Central memory CD4-positive, alpha-beta T cell (primary cell): ENCODE measurements at places on chromosomes 2 and 18.
A peak's percentile ranks its signal among the peaks of the same experiment; 100 is the strongest.

DNA sequence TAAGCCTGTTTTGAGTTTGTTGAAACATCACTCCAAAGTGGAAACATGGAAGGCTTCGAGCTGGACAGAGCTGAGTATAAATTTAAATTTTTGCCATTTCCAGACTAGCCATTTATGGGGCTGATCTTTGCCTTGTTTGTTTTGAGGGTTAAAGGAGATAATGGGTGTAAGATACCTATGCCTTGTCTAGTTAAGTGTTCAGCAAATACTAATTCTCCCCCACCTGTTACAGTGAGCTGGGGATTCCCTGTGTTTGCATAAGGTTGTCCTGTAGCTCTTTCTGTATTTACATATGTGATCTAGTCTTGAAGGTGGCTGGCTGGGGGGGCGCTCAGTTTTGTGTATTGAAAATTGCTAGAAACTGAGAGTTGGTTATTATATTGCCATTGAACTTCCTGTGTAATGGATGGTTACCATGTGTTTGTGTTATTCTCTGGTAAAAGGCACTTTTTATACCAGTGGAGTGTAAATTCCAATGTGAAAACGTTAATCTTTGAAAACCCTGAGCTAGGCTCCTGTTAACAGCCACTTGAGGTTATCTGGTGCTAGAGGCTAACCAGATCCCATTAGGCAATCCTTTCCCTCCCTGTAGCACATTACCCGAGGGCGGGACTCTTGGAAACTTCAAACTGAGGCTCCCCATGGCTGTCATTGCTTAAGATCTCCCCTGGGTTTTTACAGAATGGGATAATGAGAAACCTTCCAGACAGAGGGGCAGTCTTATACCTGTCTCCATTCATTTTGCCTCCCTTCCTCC, 26.7 kb downstream of the TANC1 start:
- no peak for DNase-seq

DNA sequence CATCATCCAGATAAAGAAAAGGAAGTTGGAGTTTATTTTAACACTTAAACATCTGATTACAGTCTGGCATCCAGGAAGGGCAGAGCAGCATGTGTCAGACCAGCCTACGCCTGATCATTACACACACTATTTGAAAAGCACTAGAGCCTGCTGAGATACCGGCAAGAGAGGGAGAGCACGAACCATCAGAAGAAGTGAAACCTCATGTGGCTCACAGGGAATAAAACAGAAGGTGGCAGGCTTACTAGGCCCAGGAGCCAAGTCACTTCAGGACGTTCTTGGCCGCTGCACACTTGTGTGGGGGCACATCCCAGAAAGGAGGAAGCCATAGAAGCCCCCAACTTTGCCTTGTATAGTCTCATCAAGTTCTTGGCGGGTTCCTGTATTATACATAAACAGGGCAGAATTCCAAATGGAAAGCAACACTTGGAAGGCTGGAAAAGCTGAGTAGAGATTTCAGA, 105.5 kb downstream of the UGGT1 start:
- no peak for DNase-seq

GRCh38 chr2:96214554-96214953, 5.9 kb upstream of the STARD7 start:
- DNase-seq: no peak

GRCh38 chr18:54787121-54787520, 41.2 kb upstream of the RAB27B start:
- no peak for DNase-seq

DNA sequence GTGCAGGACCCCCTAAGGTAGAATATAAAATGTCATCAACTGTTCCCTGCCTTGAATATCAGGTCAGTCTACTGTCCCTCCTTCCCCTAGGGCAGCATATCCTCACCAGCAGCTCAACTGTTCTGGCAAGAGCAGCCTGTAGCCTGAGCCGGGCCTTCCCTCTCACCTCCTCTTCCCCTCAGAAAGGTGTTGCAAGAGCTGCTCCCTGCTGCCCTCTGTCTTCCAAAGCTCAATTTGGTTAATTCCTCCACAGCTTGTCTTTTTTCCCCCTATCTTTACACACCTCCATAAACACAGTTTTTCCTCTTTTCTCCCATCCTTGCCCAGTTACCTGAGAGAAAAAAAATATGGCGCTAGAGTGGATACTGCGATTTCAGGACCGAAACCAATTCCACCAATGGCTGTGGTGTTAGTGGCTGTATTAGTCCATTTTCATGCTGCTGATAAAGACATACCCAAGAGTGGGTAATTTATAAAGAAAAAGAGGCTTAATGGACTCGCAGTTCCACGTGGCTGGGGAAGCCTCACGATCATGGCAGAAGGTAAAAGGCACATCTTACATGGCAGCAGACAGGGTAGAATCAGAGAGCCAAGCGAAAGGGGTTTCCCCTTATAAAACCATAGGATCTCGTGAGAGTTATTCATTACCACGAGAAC, 184.7 kb downstream of the MREG start:
- peak; percentile 26 for DNase-seq

DNA sequence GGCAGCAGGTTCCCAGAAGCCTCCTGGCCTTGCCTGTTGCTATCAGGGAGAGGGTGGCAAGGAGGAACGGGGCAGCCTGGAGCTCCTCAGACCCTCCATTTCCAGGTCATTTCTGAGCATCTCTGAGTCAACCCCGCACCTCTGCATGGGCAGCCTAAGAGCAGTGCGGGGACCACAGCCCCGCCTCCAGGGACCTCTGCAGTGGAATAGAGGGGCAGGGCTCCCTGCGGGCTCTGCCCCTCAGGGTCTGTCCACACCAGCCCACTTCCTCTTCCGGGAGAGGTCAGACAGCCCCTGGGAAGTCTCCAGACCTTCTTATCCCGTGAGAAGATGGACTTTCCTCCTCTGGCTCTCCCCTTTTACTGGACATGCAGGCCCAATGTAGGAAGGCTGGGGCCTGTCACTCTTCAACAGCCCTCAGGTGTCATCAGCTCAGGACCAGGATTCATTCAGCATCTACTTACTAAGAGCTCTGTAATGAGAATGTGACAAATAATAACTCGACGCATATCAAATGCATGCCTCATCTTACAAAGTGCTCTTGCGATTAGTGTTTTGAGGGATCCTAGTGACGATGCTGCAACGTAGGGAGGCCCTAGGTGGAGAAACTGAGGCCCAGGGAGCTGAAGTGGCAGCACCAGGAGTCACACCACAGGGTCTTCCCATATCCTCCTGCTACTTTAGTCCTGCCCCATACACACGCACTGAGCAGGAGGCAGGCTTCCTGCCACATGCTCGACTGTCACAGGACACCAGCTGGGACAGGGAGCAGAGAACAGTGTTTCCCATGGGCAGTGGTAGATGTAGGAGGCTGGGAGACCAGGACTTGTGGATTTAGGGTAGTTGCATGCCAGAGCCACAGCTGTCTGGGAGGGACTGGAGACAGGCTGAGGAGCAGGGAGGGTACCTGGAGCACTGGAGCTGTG, 28.0 kb downstream of the SH2D6 start:
- no peak for DNase-seq

- DNase-seq: no peak
Observed at GRCh38 chr18:69567813-69568488, 167.3 kb downstream of the DOK6 start.

DNA sequence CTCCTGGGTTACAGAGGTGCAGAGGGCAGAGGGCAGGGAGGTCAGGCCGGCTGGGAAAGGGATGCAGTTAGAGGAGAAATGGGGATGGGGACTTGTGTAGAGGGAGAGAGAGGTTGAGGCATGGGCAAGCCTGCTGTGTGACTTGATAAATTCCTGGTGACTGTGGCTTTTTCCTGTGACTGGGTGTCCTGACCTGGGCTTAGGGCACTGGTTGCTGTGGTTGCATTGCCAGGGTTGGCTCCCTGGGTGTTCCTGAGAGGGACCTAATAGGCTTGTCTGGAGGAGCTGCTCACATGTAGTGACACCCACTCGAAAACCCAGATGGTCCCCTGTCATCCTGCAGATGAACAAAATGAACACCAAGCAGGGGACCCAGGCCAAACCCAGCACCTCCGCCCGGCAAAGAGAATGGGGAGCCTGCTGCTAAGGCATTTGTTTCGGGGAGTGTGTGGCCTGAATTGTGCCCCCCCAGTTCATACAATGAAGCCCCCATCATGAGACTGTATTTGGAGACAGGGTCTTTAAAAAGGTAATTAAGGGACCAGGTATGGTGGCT, 78.6 kb downstream of the VWA3B start:
- no peak for DNase-seq

DNA sequence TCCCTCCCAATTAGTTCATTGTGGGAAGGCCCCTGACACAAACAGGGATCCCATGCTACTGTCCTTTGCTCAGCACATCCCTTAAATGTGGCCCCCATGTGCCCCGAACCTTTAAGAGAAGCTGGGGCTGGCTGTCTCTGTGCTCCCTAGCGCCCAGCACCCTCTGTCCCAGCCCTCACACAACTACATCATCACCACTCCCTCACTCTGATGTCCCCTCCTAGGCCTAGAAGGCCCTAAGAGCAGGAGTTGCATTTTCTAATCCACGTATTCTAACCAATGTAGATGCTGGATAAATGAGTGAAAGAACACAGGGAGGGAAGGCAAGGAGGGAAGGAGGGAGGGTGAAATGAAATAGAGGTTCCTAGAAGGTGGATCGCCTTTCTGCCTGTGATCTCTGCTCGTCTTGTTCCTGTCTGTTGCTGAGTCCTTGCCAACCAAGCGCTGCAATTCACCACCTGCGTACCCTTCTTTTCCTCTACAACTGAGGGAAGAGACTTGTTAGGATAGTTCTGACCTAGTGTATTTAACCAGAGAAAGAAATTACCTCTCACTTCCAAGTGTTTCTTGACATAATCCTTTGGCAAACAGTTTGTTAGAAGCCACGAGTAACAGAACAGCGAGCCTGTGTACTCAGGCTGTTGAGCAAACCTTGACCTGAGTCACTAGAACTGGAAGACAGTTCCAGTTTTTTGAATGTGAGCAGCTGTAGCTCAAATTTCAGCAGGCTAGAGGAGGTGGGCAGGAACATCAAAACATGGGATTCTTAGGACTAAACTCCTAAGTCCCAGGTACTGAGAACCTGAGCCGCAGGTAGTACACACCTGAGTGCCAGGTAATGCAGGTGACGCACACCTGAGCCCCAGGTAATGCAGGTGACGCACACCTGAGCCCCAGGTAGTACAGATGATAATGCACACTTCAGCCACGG, 181.5 kb upstream of the ID2 start:
- no peak for DNase-seq

GRCh38 chr18:49834258-49834657, 20.9 kb upstream of the ACAA2 start:
- DNase-seq: no peak

- DNase-seq: no peak
Observed at GRCh38 chr2:109382226-109382895, 231.4 kb downstream of the SEPTIN10 start.

GRCh38 chr2:135997380-135997779, 12.0 kb upstream of the DARS1 start:
- DNase-seq: no peak

- no peak for DNase-seq
Observed at GRCh38 chr2:233892793-233893192, 24.4 kb upstream of the TRPM8 start.

GRCh38 chr18:41829647-41830516, 125.2 kb upstream of the PIK3C3 start:
- no peak for DNase-seq

DNA sequence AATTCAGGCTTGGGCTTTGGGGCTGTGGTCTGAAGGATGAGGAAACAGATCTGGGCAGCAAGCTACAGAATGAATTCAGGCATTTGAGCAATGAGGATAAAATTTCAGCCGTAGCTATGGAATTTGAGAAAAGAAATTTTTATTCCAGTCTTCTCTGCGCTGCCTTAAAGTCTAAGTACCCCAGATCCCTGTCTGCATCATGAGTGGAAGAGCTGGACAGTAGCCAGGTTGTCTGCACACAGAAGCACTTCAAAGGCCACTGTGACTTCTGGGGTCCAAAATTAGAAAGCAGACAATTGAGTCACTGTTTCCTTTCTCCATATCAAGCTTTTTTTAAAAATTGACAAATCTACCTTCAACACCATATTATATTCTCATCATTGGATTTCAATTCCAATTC, 787.6 kb upstream of the GCFC2 start:
- DNase-seq: no peak

DNA sequence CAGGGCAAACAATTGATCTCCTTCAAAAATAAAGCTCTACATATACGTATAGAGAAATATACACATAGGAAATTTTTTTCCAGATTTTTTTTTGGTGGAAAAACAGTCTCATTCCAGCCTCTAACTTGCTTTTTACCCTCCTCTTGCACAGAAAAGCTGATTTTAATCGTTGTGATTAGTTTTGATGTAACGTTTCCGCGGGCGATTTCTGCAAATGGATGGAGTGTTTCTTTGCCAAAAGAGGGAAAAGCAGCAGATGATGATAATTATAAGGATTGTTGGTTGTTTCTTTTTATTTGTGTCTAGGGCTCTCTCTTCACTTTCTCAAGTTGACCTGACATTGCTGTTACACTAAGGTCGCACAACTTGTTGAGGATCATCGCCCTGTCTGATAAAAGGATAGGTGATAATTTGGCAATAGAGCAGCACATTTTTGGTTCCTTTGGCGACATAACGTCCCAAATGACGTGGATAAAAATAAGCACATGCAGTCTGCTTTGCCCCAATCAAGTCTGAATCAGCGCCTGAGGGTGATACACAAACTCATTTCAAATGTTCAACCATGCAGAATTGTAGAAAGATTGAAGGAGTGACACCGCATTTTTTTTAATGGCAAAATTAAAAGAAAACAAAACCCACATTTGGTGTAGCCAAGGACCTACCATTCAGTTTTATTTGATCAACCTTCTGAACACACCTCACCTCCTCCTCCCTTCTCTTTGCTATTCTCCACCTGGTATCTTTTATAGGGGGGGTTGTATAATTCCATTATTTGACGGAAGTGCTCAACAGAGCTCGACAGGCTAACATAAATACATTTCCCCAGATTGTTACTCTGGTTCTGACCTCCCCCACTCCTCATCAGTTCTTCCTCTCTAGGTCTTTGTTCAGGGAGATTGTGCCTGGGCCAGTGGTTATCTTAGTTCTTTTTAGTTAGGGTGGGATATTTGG, 109.6 kb upstream of the KCTD1 start:
- DNase-seq: no peak

GRCh38 chr2:224813578-224813977, 97.4 kb upstream of the CCDC195 start:
- no peak for DNase-seq

- DNase-seq: no peak
Observed at GRCh38 chr2:151482171-151482725, 72.5 kb downstream of the RIF1 start.

DNA sequence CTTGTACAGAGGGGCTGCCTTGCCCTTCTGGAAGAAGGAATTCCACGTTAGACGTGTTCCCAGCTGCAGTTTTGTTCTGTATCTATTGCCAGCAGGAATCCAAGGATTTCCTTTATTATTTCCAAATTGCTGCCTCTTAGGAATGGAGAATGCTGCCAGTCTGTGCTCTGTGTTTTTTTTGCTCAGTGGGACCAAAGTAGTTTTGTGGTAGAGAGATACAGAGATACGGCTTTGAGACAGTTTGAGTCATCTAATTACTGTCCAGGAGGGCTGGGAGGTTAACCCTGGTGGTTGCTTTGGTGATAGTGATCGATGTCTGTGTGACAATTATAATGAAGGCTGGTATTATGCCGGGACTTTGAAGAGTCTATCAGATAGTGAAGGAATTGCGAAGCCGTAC, 26.3 kb downstream of the ASAP2 start:
- no peak for DNase-seq
